A549 treated with Hydrocortisone at 1 μM for 4 hours (cell line): ENCODE measurements at places on chromosomes 11 and 22. TPM values are rescaled to one million over a fixed set of nuclear protein-coding genes. Genes with fewer than 3 reads are reported as not detected.

Gene SLC15A3
- not detected in 5 replicates for total RNA-seq

Gene TRABD
- 24.5 to 36.3 TPM (median 35.2 TPM) in 5 replicates for total RNA-seq

Gene DEUP1
- total RNA-seq = 0.05 TPM in 1 of 5 replicates, not detected in the others

Gene TSSK2
- total RNA-seq = not detected in 5 replicates

Gene POU2AF1
- total RNA-seq = not detected in 5 replicates

Gene TSGA10IP
- not detected in 5 replicates for total RNA-seq

Gene EFEMP2
- 0.78 to 1.3 TPM (median 0.94 TPM) in 5 replicates for total RNA-seq

Gene LAYN
- total RNA-seq = 3.9 to 4.5 TPM (median 4.1 TPM) in 5 replicates

Gene OR51B2
- not detected in 5 replicates for total RNA-seq

Gene CBLIF
- total RNA-seq = not detected in 5 replicates

Gene ABTB2
- total RNA-seq = 35.1 to 44.8 TPM (median 38.5 TPM) in 5 replicates

Gene TRIM48
- total RNA-seq = not detected in 5 replicates

Gene BARX2
- total RNA-seq = not detected in 5 replicates

Gene OR52E8
- not detected in 5 replicates for total RNA-seq

Gene GPHA2
- total RNA-seq = not detected in 5 replicates

Gene PLET1
- total RNA-seq = not detected in 5 replicates

Gene OR8G1
- not detected in 5 replicates for total RNA-seq

Gene HOATZ
- not detected in 5 replicates for total RNA-seq

Gene IGSF22
- total RNA-seq = 0.02 TPM in 1 of 5 replicates, not detected in the others

Gene TP53AIP1
- total RNA-seq = 0.06 TPM in 1 of 5 replicates, not detected in the others

Gene ANO9
- 0.75 to 1.4 TPM (median 0.89 TPM) in 5 replicates for total RNA-seq

Gene OR6A2
- not detected in 5 replicates for total RNA-seq

Gene ANKRD42
- total RNA-seq = 6.9 to 9.2 TPM (median 7.6 TPM) in 5 replicates

Gene LRRC32
- total RNA-seq = 0.17 to 0.23 TPM (median 0.21 TPM) in 5 replicates

Gene KCNQ1OT1
- 0.05 to 0.07 TPM (median 0.06 TPM) in 5 replicates for total RNA-seq

Gene MS4A6A
- not detected in 5 replicates for total RNA-seq

Gene VSIG2
- total RNA-seq = not detected in 5 replicates

Gene PHLDA2
- 83.4 to 114 TPM (median 108 TPM) in 5 replicates for total RNA-seq

Gene OR52N1
- not detected in 5 replicates for total RNA-seq

Gene KDM4E
- not detected in 5 replicates for total RNA-seq

Gene SAA1
- total RNA-seq = 2.4 to 4.0 TPM (median 3.4 TPM) in 5 replicates

Gene PANX3
- total RNA-seq = not detected in 5 replicates

Gene OR10D3
- not detected in 5 replicates for total RNA-seq

Gene SNX32
- total RNA-seq = 0.06 to 0.11 TPM (median 0.08 TPM) in 3 of 5 replicates, not detected in the others

Gene TECTA
- total RNA-seq = 0.05 to 0.17 TPM (median 0.07 TPM) in 5 replicates

Gene PCSK7
- total RNA-seq = 15.8 to 19.1 TPM (median 16.2 TPM) in 5 replicates

Gene BCL2L13
- 30.6 to 41.9 TPM (median 31.8 TPM) in 5 replicates for total RNA-seq

Gene MS4A14
- not detected in 5 replicates for total RNA-seq

Gene RFPL1
- not detected in 5 replicates for total RNA-seq

Gene APOL4
- 0.03 TPM in 1 of 5 replicates, not detected in the others for total RNA-seq

Gene TRPM5
- total RNA-seq = not detected in 5 replicates

Gene APOC3
- total RNA-seq = not detected in 5 replicates

Gene KRTAP5-2
- not detected in 5 replicates for total RNA-seq

Gene INS
- total RNA-seq = not detected in 5 replicates

Gene CELF1
- total RNA-seq = 46.4 to 55.3 TPM (median 46.8 TPM) in 5 replicates

Gene SLC1A2
- 0.01 to 0.14 TPM (median 0.06 TPM) in 5 replicates for total RNA-seq

Gene RTN4R
- 8.0 to 14.9 TPM (median 12.4 TPM) in 5 replicates for total RNA-seq

Gene TMEM191B
- 0.63 to 1.5 TPM (median 1.3 TPM) in 5 replicates for total RNA-seq

Gene BDNF
- total RNA-seq = 7.6 to 10.1 TPM (median 8.9 TPM) in 5 replicates

Gene BTBD18
- not detected in 5 replicates for total RNA-seq

Gene OR51D1
- total RNA-seq = not detected in 5 replicates

Gene OR2AG1
- total RNA-seq = not detected in 5 replicates
